ENCODE measurements at places on chromosomes 12 and 14. TPM values are rescaled to one million over a fixed set of nuclear protein-coding genes. Genes with fewer than 3 reads are reported as not detected.

ACOT6 gene
- total RNA-seq, result not detected

DNA sequence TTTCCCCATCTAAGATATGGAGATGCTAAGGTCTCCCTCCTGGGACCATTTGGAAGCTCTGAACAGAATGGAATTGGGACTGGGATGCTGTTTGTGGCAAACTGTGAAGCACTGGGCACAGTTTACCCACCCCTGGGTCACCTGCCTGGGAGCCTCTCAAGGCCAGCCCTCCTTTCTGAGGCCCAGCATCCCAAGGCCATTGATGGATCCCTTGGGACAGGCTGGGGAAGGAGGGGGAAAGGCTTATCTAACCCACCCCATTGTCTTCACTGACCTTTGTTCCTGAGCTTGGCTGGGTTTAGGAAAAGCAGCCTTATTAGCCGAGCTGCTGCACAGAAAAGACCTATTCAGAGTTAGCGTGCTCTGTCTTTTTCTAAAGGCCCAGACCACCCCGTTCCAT is 5.2 kb downstream of the CCDC85C start:
- DNase-seq, result no peak

TAS2R9 gene
- not detected for total RNA-seq

DTD2 gene
- total RNA-seq, result 15.5 TPM
